GM23248 (cell line): ENCODE measurements at places on chromosomes 5 and 9.

- no peak for DNase-seq
Measured at GRCh38 chr9:135357863-135358551, 121.6 kb upstream of the PPP1R26 start.

GRCh38 chr9:132995879-132996278 lies 17.4 kb downstream of the GFI1B start:
- no peak for DNase-seq

DNA sequence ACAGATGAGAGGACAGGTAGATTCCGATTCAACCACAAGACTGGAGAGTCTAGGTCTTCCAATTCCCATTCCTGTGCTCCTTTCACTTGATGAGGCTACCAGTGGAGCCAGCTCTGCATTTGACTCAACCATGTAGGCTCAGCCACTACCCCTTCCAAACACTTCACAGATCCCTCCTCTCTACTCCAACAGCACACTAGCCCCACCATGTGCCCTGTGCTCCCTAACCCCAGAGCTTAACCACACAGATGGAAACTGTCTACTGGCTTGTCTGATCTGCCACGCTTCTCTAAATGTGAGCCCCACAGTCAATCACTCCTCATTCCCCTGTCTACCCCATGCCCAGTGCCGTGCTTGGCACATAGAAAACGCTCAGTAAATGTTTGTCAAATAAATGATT lies 508.2 kb downstream of the CDK5RAP2 start:
- DNase-seq: no peak

DNA sequence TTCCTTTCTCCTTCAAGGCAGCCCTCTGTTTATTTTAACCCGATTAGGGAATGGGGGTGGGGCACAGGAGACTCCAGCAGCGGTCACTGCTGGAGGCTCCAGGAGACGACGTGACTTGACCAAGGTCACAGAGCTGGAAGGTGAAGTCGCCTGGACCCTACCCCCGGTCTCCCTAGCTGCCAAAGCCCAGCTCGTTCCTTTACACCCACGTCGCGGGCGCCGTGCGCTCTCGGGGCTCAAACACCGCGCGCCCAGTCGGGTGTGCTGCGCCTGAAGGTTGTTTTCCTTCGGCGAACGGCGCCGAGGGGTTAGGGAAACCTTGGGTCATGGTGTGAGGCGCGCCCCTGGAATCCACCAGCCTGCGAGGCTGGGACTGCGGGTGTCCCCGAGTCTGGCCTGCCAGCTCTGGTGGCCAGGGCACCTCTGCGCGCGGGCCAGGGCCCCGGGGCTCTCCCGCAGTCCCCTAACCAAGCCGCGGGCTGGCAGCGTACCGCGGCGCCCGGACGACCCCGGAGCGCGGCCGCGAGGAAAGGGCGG lies 747 bp upstream of the UNC5A start:
- no peak for DNase-seq

DNA sequence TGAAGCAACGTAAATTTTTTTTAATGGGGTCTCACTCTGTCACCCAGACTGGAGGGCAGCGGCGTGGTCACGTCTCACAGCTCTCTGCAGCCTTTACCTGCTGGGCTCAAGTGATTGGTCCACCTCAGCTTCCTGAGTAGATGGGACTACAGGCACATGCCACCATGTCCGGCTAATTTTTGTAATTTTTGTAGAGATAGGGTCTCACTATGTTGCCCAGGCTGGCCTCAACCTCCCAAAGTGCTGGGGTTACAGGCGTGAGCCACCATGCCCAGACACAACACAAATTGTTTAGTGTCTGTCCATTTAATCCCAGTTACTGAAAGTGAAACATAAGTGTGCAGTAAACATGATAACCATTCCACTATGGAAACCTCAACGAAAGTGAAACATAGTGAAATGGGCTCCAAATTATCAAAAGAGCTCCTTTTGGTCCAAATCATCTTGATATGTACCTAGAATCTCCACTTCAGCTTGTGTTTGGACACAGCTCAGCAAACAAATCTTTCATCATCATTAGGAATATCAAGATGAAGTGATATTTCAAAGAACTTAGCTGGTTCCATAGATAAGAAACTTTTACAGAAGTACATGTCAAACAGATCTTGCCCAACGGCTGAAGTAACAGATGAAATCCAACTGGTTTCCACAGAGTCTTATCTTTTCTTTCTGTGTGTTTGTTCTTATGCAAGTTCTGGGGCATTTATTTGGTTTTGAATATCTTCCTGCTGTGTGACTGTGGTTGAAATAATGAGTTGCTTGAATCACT lies 41.2 kb upstream of the PLPP1 start:
- DNase-seq: no peak
